ENCODE measurements at places on chromosomes 6 and 20. TPM values are rescaled to one million over a fixed set of nuclear protein-coding genes. Genes with fewer than 3 reads are reported as not detected.

GRCh38 chr6:27553123-27553904, 80.4 kb upstream of the ZNF184 start:
- H3K36me3 ChIP-seq, result no peaks in the 10 kb centered on the region
- peaks cover 14% of the 10 kb centered on the region for H3K4me1 ChIP-seq
- peak; percentile 76 for DNase-seq

Gene CALHM5
- 0.07 TPM for total RNA-seq

GRCh38 chr6:28802417-28803336, 121.1 kb downstream of the TRIM27 start:
- peak overlapping the region; percentile 86 for H3K4me3 ChIP-seq
- H3K27me3 ChIP-seq, result peaks cover 52% of the 10 kb centered on the region
- no peak overlapping the region for H3K27ac ChIP-seq
- peaks cover 4% of the 10 kb centered on the region for H3K4me1 ChIP-seq
- DNase-seq, result peak; percentile 55
- H3K36me3 ChIP-seq, result no peaks in the 10 kb centered on the region

- no peak overlapping the region for H3K4me3 ChIP-seq
- no peak overlapping the region for H3K27ac ChIP-seq
Measured at GRCh38 chr20:11888648-11889047, 29.0 kb upstream of the BTBD3 start.

GRCh38 chr6:91299544-91300491, 712.9 kb upstream of the MAP3K7 start:
- H3K4me3 ChIP-seq, result 0 out of 2 replicates have a peak overlapping the region, but pooled peaks have one; percentile 18
- peak overlapping the region; percentile 47 for H3K27ac ChIP-seq
- peaks cover 99% of the 10 kb centered on the region for H3K27me3 ChIP-seq

Gene RPP40
- total RNA-seq, result 12.2 TPM

Gene TNFAIP3
- 4.2 TPM for total RNA-seq

- no peaks in the 10 kb centered on the region for H3K36me3 ChIP-seq
- H3K4me3 ChIP-seq, result no peak overlapping the region
- H3K27me3 ChIP-seq, result no peaks in the 10 kb centered on the region
Measured at GRCh38 chr20:36281785-36282380, 24.3 kb upstream of the DLGAP4 start.

GRCh38 chr6:33249732-33250630, 21.7 kb downstream of the VPS52 start:
- H3K4me1 ChIP-seq, result peaks cover 18% of the 10 kb centered on the region
- DNase-seq, result no peak
- H3K36me3 ChIP-seq, result peaks cover 15% of the 10 kb centered on the region

DNA sequence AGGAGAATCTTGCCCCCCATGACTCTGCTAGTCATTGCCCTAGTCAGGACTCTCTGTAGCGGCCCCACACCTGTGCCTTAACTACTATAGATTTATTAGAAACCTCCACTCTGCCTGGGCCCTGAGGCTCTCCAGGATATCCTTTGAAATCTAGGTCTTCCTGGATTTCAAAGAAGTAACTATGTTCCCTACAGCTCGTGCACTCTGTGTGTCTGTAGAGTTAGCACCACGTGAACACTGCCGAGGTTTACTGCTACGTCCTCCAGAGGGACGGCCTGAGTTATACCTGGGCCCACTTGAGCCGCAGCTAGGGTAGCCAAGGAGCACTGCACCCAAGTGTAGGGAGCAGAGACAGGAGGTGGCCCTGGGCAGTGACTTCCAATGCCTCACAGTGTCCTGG, 19.8 kb downstream of the GLP1R start:
- no peak overlapping the region for H3K4me3 ChIP-seq
- no peaks in the 10 kb centered on the region for H3K27me3 ChIP-seq
- peaks cover 6% of the 10 kb centered on the region for H3K4me1 ChIP-seq
- H3K27ac ChIP-seq, result no peak overlapping the region

Measured in WTC11 (cell line).